ENCODE measurements at places on chromosomes 4 and X. TPM values are rescaled to one million over a fixed set of nuclear protein-coding genes. Genes with fewer than 3 reads are reported as not detected.
A peak's percentile ranks its signal among the peaks of the same experiment; 100 is the strongest.

DNA sequence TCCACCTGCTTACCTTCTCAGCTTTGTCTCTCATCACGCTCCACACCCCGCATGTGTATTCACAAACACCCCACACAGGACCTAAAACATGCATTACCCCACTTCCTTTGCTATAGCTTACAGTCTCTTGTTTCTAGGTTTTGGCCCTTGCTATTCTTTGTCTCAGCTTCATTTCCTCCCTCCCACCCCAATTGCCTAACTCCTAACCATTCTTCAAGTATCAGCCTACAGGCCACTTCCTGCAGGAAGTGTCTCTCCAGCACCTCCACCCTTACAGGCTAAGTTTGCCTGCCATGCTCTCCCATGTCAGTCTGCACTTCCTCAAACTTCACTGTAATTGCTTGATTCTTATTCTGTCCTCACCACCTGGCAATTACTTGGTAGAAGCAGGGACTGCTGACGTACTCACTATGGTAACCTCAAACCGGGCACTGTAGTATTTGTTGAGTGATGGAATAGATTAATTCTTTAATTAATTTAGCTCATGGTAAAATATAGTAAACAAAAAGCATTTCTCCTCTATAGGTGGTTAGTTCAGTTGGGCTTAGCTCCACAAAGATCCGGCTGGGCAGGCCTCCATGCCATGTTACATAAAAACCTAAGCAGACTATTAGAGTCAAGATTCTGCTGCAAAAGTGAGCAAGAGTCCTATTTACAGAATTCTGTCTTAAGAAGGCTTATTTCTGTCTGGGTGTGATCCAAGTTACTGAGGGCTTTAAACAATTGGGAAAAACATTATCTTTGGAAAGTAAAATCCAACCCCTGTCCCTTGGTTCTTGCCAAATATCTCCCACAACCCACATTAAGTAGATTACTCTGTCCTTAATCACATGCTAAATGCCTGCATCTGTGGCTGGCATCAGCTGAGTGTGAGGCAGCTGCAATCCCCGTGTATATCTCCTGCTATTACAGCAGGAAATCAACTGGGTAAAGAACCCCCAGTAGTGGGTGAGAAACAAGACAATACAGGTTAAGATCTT, 124.7 kb upstream of the CPEB2 start:
- no peak for DNase-seq
- no peak overlapping the region for H3K27ac ChIP-seq
- H3K36me3 ChIP-seq, result no peaks in the 10 kb centered on the region
- H3K27me3 ChIP-seq, result no peaks in the 10 kb centered on the region

- H3K27me3 ChIP-seq, result no peaks in the 10 kb centered on the region
- DNase-seq, result peak; percentile 81
- H3K4me3 ChIP-seq, result no peak overlapping the region
Measured at GRCh38 chrX:129961180-129962083, 21.0 kb upstream of the BCORL1 start.

GRCh38 chr4:76053730-76054129, 17.9 kb upstream of the CXCL11 start:
- H3K4me1 ChIP-seq, result peaks cover 4% of the 10 kb centered on the region
- no peak for DNase-seq
- H3K27ac ChIP-seq, result no peak overlapping the region
- no peak overlapping the region for H3K4me3 ChIP-seq
- no peaks in the 10 kb centered on the region for H3K27me3 ChIP-seq

GRCh38 chr4:70110917-70111316, 43.1 kb upstream of the PRR27 start:
- H3K4me3 ChIP-seq, result no peak overlapping the region
- no peak overlapping the region for H3K27ac ChIP-seq
- no peaks in the 10 kb centered on the region for H3K4me1 ChIP-seq

- no peak overlapping the region for H3K4me3 ChIP-seq
- H3K4me1 ChIP-seq, result no peaks in the 10 kb centered on the region
- no peak overlapping the region for H3K27ac ChIP-seq
- DNase-seq, result no peak
Measured at GRCh38 chrX:116232833-116233232, 62.3 kb downstream of the AGTR2 start.

GRCh38 chrX:37350034-37350365, 836 bp downstream of the PRRG1 start:
- H3K4me1 ChIP-seq, result no peaks in the 10 kb centered on the region
- H3K27ac ChIP-seq, result peak overlapping the region; percentile 70
- DNase-seq, result peak; percentile 55
- peak overlapping the region; percentile 32 for H3K4me3 ChIP-seq
- H3K36me3 ChIP-seq, result no peaks in the 10 kb centered on the region

DNA sequence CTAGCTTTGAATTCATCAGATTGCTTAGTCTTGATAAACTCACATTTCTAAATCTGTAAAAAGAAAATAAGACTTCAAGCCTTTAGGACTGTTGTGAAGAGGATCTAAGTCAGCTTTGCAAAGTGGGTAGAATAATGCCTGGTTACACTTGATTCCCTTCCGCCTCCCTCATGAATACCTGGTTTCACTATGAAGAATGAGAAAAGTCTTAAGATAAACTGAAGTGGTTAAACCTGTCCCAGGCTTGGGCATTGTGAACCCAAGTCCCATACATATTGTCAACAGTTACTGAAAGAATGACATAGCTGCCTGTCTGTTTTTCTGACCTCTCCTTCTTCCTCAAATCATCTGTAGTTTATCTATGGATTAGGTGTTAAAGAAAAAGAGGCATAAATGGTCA, 16.7 kb upstream of the GBA3 start:
- no peaks in the 10 kb centered on the region for H3K4me1 ChIP-seq
- no peak overlapping the region for H3K27ac ChIP-seq
- H3K4me3 ChIP-seq, result no peak overlapping the region
- DNase-seq, result no peak
- H3K27me3 ChIP-seq, result no peaks in the 10 kb centered on the region

DNA sequence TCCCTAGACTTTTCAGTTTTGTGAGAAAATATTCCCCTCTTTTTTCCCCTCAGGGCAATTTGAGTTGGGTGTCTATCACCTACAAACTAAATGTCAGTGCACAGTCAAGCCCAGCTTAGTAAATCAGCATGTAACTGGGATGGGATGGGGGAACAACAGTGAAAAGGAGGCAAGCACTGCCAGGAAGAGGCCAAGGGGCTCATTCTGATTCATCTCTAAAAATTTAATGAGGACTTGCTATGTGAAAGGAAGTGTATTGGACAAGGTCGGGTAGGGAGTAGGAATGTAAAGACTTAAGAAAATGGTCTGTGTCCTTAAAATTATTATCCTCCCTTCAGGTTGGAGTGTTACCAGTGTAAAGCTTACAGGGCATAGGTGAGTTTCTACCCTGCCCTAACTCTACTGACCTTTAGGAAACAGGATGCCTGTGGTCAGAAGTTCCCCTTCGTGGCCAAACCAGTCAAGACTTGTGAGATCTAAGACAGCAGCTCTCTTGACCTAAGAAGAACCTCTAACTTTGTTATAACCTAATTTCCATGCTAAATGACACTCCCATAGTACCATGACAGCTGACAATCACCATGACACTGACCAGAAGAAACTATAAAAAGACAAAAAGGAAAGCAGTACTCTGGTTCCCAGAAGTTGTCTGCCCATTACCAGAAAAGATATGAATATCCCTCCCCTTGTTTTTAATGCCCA, 194.4 kb upstream of the LDB2 start:
- no peak overlapping the region for H3K4me3 ChIP-seq
- no peaks in the 10 kb centered on the region for H3K36me3 ChIP-seq
- H3K27me3 ChIP-seq, result no peaks in the 10 kb centered on the region
- no peak for DNase-seq
- no peaks in the 10 kb centered on the region for H3K4me1 ChIP-seq
- H3K27ac ChIP-seq, result no peak overlapping the region

GRCh38 chr4:813900-814299, 12.0 kb downstream of the CPLX1 start:
- no peaks in the 10 kb centered on the region for H3K4me1 ChIP-seq
- no peak for DNase-seq
- no peak overlapping the region for H3K4me3 ChIP-seq
- H3K36me3 ChIP-seq, result no peaks in the 10 kb centered on the region

DNA sequence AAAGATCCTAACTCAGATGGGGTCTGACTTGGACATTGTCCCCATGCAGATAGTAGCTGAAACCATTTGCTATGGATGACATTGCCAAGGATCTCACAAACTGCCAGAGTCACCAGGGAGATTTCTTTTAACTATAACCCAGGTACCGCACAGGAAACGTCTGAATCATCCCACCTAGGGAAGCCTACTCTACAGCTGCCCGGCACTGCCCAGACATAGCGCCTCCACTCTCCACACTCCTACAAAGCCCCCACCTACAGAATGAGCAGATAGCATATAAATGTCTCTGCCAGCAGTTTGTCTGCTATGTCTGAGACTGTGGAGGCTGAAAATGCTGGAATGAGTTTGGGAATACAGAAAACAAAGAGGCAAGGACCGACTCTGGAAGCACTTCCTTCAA, 32.3 kb downstream of the TRIM61 start:
- no peak overlapping the region for H3K27ac ChIP-seq
- H3K27me3 ChIP-seq, result peaks cover 4% of the 10 kb centered on the region
- DNase-seq, result no peak
- H3K4me3 ChIP-seq, result no peak overlapping the region
- no peaks in the 10 kb centered on the region for H3K36me3 ChIP-seq

- H3K4me3 ChIP-seq, result no peak overlapping the region
- no peaks in the 10 kb centered on the region for H3K36me3 ChIP-seq
- no peaks in the 10 kb centered on the region for H3K4me1 ChIP-seq
- H3K27ac ChIP-seq, result no peak overlapping the region
- H3K27me3 ChIP-seq, result peaks cover 9% of the 10 kb centered on the region
Measured at GRCh38 chr4:163558539-163559044, 64.1 kb downstream of the TMA16 start.

GRCh38 chr4:124941267-124941666, 228.7 kb upstream of the ANKRD50 start:
- H3K36me3 ChIP-seq, result no peaks in the 10 kb centered on the region
- peak overlapping the region; percentile 67 for H3K27ac ChIP-seq
- no peak overlapping the region for H3K4me3 ChIP-seq
- DNase-seq, result no peak

DNA sequence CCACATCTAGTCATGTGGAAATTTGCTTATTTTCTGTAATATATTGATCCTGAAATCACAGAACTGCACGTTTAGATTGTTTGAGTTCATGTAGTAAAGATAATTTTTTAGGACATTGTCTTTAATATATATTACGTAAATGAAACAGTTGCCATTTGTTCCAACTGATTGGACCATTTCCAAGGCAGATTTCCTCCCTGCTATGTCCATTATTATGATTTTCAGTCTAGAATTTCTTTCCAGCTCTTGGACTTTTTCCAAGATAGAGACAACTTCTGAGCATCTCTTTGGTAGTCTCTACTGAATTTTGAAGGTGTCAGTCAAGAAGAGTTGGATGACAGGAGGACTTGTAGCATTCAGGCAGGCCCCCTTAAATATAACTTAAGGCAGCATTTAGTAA, 94.6 kb downstream of the STIM2 start:
- H3K4me3 ChIP-seq, result no peak overlapping the region
- no peaks in the 10 kb centered on the region for H3K4me1 ChIP-seq
- H3K36me3 ChIP-seq, result no peaks in the 10 kb centered on the region
- no peaks in the 10 kb centered on the region for H3K27me3 ChIP-seq
- no peak overlapping the region for H3K27ac ChIP-seq

- H3K4me1 ChIP-seq, result no peaks in the 10 kb centered on the region
- no peak overlapping the region for H3K4me3 ChIP-seq
- no peak for DNase-seq
- no peaks in the 10 kb centered on the region for H3K27me3 ChIP-seq
- H3K27ac ChIP-seq, result no peak overlapping the region
Measured at GRCh38 chr4:181619651-181620050, 623.6 kb upstream of the TENM3 start.

DNA sequence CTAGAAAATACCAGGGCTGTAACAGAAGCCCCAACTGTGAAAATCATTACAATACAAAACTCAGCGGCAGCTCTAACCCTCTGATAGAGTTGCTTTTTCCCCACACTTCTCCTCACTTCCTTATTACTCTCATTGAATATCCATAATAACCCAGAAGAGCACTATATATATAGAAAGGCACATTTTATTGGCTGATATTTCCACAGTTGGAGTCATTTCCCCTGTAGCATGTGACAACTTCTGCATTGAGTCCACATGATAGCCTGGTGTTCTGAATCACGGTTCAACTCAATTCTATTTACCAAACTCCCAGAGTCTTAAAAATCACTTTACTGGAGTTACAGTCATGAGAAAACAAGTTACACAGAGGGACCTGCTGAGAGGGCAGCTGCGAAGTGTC, 46.6 kb upstream of the NWD2 start:
- H3K27me3 ChIP-seq, result no peaks in the 10 kb centered on the region
- H3K36me3 ChIP-seq, result no peaks in the 10 kb centered on the region
- no peak overlapping the region for H3K4me3 ChIP-seq
- DNase-seq, result no peak

DNA sequence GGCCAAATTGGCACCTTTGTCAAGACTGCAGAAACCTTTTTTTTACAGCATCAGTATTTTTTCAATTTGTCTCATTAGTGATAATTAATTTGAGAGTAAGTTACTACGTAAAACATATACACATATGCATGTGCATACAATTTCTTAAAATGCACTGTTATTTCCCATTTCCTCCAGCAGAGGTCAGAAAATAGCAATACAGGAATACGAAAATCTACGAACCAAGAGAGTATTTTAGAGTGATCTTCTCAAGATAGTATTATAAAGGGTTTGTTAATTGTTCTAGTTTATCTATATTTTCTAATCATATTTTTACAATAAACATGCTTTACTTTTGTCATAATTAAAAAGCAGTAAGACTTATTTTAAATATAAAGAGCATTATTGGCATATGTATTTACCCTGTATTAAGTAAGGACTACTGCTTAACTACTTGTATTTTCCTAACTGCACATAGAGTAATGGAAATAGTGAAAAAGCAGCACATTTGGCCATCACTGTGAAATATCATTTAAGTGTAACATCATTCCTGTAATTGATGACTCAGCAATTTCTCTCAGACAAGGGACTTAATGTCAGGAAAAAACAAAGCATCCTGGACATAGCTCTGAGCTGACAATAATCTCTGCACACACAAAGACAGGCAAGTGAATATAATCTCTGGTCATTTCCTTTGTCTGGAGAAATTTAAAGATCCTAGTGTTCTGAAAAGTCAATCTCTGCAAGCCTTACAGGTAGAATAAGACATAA, 45.6 kb downstream of the MAOB start:
- H3K36me3 ChIP-seq, result no peaks in the 10 kb centered on the region
- DNase-seq, result no peak
- no peak overlapping the region for H3K27ac ChIP-seq
- H3K4me3 ChIP-seq, result no peak overlapping the region

GRCh38 chr4:119559044-119559647, 69.5 kb downstream of the PDE5A start:
- DNase-seq, result no peak
- no peaks in the 10 kb centered on the region for H3K27me3 ChIP-seq
- H3K36me3 ChIP-seq, result no peaks in the 10 kb centered on the region
- no peaks in the 10 kb centered on the region for H3K4me1 ChIP-seq
- H3K4me3 ChIP-seq, result no peak overlapping the region

- H3K27me3 ChIP-seq, result no peaks in the 10 kb centered on the region
- H3K36me3 ChIP-seq, result no peaks in the 10 kb centered on the region
- H3K4me1 ChIP-seq, result peaks cover 12% of the 10 kb centered on the region
- no peak overlapping the region for H3K4me3 ChIP-seq
- H3K27ac ChIP-seq, result no peak overlapping the region
- DNase-seq, result no peak
Measured at GRCh38 chr4:96599752-96600151, 759.9 kb downstream of the PDHA2 start.

Gene GAGE12J
- polyA plus RNA-seq, result not detected

Gene GABRA4
- polyA plus RNA-seq, result 0.07 TPM

Gene FAT4
- 0.56 TPM for polyA plus RNA-seq

Gene MAGEB10
- not detected for polyA plus RNA-seq

Gene SLC2A9
- polyA plus RNA-seq, result 1.9 TPM

Gene KIAA1210
- not detected for polyA plus RNA-seq

Measured in pancreas (tissue), 10 donors.